ENCODE measurements at places on chromosomes 13 and 19.

- DNase-seq: no peak
These were observed 4.7 kb upstream of the SIGLECL1 start for GRCh38 chr19:51246164-51246552.

GRCh38 chr13:46149272-46150133 lies 32.5 kb downstream of the LCP1 start:
- no peak for DNase-seq

GRCh38 chr13:44978328-44978727 lies 10.9 kb downstream of the NUFIP1 start:
- DNase-seq: no peak

DNA sequence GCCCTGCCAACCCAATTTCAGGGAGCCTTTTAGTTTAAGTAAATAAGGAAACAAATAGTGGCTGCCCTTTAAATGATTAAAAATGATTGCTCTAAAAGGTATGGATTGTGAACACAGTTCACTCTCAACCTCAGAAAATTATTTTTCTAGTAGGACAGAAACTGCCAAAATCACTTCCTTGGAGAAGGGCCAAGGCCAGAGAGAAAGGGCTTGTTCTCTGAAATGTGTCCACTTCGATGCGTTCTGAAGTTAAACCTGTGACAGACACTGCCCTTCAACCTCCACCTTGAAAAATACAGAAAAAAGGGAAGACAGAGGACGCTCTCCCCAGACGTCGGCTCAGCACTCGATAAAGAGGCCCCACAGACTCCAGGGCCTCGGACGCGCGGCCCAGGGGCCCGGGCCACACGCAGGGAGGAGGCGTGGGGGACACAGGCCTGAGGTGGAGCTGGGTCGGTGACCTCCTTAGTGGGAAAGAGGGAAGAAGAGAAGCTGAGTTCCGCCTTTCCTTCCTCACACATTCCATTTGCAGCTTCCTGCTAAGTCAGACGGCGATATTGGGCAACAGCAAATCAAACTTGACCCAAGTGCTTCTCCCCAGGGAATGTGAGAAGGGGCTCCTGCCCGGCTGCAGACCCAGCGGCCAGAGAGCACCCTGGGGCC lies 63.6 kb downstream of the RASA3 start:
- DNase-seq: no peak

- DNase-seq: no peak
These were observed 469.9 kb downstream of the COG6 start for GRCh38 chr13:40125336-40125735.

GRCh38 chr13:73782450-73783449 lies 351.5 kb downstream of the KLF12 start:
- no peak for DNase-seq

DNA sequence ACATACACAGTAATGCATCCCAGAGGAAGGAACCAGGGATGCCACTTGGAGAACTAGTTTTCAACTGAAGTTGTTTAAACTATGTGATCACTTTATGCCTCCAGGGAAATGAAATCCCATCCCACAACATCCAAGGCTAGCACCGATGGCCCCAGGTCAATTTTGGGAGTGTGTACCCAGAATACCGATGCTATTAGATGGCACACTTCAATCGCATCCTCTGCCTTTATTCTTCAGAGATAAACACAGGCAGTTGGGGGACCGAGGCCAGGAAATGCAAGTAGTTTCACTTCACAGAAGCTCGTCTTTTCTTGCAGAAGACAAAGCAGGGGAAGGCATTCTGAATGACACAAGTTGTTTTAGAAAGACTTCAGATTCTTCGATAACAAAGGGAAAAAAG lies 13.8 kb downstream of the STK24 start:
- no peak for DNase-seq

- no peak for DNase-seq
These were observed 448.1 kb downstream of the DIAPH3 start for GRCh38 chr13:59715611-59716010.

- DNase-seq: no peak
These were observed 181.5 kb downstream of the POSTN start for GRCh38 chr13:37417060-37417441.

DNA sequence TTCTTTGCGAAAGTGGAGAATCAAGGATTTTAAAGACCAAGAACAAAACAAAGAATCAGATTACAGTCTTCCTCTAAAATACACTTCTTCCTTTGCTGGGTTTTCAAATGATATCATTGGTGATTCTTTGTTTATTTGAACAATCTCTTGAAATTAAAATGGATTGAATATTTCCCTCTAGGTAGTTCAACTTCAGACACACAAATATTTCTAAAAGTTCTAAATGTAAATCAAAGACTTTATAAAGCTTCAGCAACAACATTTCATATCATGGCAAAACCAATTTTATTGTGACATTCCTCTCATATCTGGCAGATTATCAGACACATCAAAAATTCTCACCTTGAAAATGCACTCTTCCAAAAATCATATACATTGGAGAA lies 13.0 kb downstream of the ZIC2 start:
- no peak for DNase-seq

- DNase-seq: no peak
These were observed 118.9 kb upstream of the KL start for GRCh38 chr13:32897296-32897695.

DNA sequence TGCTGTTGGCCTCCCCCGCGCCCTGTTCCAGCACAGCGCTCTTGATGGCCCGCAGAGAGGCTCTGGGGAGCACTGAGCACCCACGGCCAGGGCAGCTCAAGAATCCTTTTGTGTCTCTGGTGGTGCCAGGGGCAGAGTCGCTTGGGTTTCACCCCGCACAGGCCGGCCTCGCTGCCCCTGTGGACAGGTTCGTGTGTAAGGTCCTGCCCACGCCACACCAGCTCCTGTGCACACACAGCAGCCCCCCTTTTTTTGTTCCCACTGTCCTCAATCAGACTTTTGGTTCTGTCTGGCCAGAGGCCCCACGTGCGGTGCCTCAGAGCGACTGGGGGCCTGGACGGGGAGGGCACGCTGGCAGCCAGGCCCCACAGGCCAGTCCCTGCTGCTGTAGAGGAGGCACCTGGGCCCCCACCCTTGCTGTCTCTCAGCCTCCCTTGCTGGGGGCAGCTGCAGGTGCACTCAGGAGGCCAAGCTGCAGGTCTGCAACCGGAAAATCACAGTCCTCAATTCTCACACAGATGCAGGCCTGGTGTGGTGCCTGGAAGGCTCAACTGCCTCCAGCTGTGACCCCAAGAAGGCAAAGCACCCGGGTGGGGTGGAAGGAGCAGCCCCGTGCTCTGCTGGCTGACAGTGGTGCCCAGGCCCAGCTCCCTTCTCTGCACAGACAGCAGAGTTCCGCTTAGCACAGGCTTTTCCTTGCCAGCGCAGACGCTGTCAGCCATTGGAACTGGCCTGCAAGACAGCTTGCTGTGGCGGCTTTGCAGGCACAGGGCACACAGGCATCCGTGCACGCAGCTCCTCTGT lies 12.6 kb upstream of the F7 start:
- no peak for DNase-seq

DNA sequence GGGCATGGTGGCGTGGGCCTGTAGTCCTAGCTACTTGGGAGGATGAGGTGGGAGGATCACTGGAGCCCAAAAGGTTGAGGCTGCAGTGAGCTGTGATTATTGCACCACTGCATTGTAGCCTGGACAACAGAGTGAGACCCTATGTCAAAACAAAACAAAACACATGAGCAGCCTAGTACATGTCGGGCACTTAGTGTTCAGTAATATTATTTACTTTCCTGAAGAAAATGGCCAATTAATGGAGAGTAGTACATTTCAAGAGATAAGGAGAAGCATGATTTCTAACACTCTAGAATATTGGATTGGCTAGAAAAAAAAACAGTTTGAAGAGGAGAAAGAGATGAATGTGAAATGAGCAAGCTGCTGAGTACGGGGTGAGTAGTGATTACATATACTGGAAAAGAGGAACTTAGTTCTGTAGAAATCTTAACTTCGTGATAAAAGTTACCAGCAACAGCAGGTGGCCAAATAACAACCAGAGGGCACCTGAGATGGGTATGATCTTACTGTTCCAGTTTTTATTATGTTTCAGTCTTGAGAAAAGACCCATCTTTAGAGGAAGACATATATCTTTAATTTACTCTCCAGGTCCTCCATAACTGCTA lies 36.2 kb downstream of the SPATA13 start:
- DNase-seq: no peak

DNA sequence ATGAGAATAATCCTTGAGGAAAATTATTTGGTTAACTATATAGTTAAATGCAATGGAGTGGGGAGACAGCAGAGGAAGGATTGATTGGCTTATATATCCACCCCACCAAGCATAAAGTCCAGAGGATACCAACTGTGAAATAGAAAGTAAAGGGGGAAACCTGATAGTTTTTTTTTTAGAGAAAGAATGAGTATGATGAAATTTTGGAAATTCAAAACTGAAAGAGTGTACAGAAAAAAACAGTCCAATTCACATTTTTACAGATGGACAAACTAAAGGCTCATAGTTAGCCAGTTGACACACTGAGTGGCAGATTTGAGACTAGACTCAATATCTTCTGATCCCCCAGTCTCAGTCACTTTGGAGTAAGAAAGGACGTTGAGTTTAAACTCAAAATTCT lies 51.1 kb downstream of the FNDC3A start:
- no peak for DNase-seq

DNA sequence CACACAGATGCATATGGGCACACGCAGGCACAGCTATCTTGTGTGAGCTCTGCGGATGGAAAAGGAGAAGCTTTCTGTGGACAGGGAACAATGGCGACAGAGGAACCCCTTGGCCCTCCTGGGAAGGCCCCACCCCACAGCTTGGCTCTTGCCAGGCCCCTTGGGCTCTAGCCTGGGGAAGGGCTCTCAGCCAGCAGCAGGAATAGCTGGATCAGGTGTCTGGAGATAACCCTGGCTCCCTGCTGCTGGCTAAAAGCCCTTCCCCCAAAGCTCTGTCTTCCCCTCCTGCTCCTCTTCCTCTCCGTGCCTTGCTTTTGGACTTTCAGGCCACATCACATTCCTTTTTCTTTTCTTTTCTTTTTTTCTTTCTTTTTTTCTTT lies 24.3 kb downstream of the CEBPA start:
- no peak for DNase-seq

- DNase-seq: no peak
These were observed 6.4 kb downstream of the MYO9B start for GRCh38 chr19:17081672-17082630.

DNA sequence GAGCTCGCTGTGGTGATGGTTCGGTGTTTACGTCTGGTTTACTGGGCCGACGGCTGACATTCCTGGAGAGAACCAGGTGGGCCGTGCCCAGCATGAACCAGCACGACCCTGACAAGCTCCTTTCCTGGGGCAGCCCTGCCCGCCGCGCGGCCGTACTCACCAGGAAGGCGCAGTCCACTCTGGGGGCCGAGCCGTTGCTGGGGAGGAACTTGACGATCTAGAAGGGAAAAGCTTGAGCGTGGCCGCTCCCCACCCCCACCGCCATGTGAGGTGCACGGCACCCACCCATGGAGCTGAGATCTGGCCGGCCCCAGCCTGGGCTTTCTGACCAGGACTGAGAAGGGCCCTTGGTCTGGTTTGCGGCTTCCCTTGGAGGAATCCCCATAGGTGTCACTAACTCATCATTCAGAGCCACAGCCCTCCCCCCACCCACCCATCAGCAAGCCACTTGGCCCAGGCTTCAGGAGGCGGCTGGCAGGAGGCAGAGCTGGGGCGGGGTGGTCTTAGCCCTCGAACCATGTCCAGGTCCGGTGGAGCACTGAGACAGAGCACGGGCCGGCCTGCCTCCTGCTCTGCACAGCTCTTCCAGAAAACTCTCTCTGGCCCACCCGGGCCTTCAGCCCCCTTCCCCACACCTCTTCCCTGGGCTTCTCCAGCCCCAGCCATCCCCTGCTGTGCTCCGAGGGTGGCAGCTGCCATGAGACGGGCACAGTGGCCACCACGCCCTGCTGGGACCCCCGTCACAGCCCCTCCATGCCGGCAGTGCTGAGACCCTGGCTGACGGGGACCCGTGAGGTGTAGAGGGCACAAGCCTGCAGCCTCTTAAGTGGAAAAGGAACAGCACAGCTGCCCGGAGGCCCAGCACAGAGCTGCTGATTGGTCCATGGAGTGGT lies 6.2 kb downstream of the ATP4B start:
- DNase-seq: no peak

- no peak for DNase-seq
These were observed 7.3 kb downstream of the PPP6R1 start for GRCh38 chr19:55251341-55252081.

- DNase-seq: peak; percentile 29
These were observed 32.7 kb downstream of the KDM4B start for GRCh38 chr19:5001615-5002014.

DNA sequence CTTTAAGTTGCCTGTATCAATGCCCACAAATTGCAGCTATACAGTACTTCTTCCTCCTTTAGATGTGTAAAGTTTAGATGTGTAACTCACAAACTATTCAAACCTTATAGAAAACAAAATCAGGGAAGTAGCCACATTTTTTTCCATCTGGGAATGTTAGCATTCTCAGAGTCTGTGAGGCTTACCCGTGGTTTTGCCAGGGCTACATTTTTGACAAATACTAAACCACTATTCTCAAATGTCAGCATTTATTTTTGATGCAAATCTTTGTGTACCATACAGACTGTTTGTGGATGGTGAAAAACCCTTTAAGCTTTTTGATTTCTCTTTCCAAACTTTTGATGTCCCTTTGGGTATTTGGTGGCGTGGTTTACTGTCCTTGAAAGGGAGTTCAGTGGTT lies 216.4 kb downstream of the POSTN start:
- no peak for DNase-seq
